Activated CD4-positive, CD25-positive, alpha-beta regulatory T cell treated with anti-CD3 and anti-CD28 coated beads, Interleukin-2, amount 50 U/mL, for 72 hours (primary cell): ENCODE measurements at places on chromosomes 5 and 9.

GRCh38 chr9:125867751-125868415 lies 120.7 kb downstream of the PBX3 start:
- DNase-seq = no peak

DNA sequence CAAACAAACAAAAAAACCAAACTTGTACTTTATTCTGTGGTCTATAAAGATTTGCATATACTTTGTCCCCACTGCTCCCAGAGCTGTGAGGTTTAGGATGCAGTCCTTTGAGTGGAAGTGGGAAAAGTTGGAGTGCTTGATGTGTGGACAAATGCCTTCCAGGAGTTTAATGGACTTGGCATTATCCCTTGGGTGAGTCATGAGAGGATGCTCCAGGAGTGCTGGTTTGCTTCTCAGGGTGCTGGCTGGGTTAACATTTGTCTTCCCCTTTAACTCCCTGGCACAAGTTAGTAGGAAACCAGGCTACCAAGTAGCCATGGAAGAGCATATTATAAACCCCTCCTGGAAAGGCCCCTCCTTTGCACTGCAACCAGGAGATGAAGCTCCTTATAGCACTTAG lies 417.4 kb upstream of the RIOK2 start:
- no peak for DNase-seq

GRCh38 chr9:82419696-82420486 lies 431.3 kb downstream of the SPATA31D1 start:
- no peak for DNase-seq

DNA sequence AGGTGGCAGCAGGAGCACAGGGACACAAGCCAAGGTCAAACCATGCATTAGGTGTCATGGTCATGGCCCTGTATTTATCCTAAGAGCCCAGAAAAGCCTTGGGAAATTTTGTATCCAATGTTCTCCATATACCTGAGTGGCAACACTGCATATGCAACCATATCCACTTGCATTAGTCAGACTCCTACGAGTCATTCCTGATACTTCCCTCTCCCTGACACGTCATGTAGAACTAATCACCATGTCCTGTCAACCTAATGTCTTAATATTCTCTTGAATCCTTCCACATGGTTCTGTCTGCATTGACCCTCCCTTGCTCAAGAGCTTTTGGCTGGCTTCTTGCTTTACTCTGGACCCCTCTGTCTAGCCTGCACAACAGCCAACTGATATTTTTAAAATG lies 9.4 kb downstream of the SCGB3A2 start:
- no peak for DNase-seq

DNA sequence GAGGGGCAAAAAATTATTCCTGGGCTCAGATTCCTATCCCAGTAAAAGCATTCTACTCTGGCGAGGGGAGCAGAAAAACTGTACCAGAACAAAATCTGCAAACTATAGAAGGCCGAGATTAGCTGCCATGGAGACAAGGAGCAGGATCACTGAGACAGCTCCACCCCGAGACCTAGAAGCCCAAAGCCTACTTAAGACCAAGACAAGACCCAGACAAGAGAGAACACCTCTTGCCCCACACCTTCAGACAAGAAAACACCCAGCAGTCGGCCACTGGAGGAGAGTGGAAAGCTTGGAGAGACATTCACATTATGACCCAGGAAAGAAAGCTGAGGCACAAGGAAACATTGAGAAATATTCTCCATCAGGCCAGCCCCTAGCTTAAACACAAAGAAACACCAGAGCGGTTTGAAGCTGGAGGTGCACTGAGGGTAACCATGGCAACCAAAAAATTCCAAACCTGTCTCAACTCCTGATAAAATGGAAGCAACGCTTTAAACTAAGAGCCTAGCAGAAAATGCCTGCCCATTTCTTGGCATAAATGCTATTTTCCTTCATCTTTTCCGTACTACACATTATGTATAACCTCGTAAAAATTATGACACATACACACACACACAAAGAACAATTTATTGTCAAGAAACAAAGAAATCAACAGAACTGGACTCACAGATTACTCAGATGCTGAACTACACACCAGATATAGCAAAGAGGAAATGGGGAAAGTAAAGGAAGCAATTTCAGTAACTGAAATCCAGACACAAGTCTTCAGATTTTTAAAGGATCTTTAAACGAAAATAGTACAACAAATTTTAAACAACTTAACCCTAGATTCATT lies 53.8 kb upstream of the FTMT start:
- DNase-seq = no peak

GRCh38 chr9:131823701-131824146 lies 83.8 kb upstream of the RAPGEF1 start:
- no peak for DNase-seq

GRCh38 chr5:14671414-14671813 lies 6.9 kb downstream of the OTULIN start:
- no peak for DNase-seq

DNA sequence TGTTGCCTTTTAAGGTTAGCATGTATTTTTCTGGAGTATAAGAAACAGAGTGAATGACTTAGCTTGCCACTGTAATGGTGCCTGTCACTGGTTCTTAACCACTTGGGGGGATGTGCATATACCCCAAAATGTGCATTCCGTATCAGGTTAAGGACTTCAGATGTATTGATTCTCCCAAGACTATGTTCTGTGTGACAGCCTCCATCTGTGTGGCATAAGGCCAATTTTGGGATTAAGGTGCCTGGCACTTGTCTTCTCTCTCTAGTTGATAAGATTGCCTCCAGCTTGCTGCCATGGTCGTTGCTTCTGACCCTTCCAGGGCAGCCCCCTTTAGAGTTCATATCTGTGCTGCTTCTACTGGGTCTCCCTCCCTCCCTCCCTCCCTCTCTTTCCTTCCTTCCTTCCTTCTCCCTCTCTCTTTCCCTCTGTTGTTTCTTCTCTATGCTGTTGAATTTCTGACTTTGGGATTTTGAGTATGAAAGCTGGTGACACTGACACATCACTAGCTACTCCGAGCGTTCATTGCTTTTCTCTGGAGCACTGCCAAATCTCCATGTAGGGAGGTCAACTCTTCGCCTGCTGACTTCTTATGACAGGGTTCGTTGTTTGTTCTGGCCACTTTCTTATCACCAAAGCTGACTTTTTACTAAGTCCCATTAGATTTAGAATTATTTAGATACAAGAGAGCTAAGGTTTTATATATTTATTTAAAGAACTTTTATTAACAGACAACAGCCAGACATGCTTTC lies 31.0 kb downstream of the TNFAIP8 start:
- no peak for DNase-seq

- no peak for DNase-seq
Observed at GRCh38 chr5:132323202-132323601, 29.0 kb downstream of the SLC22A4 start.

GRCh38 chr9:132663117-132663516 lies 6.7 kb downstream of the DDX31 start:
- DNase-seq = no peak

GRCh38 chr9:137298401-137299202 lies 3.5 kb downstream of the NRARP start:
- DNase-seq = no peak

DNA sequence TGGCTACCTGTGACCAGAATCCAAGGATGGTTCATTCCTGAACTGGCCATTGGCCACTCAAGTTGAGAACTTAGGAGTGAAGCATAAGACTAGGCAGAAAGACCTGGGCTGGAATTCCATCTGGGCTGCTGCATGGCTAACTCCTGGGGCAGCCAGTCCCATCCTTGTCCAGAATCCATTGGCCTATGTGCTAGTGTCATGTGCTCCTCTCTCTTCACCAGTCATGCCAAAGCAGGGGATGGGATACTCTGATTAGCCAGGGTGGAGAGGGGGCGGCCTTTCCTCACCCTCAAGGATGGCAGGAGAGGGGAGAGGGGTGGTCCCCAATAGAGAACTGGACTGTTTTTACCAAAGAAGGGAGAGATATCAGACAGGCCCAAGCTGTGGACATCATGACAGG lies 93.2 kb downstream of the ZNF618 start:
- no peak for DNase-seq

DNA sequence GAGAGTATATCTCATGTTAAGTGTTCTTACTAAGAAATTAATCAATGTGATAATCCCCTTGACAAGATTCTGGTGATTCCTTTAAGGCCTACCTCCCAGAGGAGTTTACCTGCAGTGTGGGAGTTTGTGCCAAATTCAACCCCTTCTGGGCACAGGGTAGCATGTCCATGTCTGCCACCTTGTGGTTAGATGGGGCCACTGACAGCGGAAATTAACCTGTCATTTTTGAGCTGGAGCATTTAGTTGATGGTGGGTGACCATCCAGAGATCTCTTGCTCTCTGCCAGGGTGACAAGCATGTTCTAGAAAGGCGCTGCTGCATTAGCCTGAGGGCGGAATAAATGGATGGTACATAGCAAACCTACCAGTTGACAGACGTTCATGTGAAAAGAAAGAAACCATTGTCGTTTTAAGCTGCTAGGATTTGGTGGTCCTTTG lies 132.2 kb downstream of the FBXO4 start:
- peak; percentile 49 for DNase-seq

DNA sequence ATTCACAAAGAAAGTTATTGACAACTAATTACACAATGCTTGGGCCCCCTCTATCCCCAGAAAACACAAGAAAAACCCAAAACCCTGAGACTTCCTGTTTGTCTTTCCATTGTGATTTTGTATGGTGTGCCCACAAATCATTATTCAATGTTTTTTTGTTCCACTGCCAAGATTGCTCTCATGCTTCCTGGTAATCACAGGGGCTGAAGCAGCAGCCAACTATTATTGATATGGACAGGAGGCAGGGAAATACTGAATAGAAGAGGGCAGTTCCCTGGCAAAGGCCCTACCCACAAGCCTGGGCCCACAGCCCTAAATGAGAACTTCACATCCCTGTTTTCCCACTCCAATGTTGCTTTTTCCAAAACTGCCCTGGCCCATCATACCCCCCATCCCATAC lies 21.5 kb upstream of the RFK start:
- DNase-seq = no peak

DNA sequence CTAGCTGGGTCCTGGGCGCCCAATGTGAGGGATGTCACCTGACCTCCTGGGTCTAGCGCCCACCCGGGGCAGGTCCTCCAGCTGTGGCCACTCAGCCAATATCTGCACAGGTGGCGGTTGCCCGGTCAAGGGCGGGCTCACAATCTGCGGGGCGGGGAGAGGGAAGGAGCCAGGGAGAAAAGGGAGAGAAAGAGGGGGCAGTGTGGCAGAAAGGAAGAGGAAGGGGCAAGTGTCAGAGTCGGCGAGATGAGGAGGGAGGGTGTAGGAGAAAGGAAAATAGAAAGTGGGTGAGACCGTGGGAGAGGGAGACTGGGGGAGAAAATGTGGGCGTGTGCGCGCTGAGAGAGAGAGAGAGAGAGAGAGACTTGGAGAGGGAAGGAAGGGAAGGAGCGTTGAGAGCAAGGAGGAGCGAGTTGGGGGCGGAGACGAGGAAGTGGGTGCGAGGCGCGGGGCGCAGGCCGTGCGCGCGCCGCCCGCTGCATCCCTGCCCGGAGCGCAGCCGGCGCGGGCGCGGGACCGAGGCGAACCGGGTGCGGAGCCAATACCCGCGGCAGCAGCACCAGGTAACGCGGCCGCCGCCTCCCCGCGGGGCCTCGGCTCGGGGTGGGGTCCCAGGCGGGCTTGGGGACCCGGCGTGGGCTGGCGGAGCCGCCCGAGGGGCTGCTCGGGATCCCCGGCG lies at the start of gene HRH2:
Gene HRH2, plus strand, starts transcription at position 479 of the 679 bp plus-strand sequence. CDS start 25,163 bp downstream, outside the sequence.
- DNase-seq = peak; percentile 59

DNA sequence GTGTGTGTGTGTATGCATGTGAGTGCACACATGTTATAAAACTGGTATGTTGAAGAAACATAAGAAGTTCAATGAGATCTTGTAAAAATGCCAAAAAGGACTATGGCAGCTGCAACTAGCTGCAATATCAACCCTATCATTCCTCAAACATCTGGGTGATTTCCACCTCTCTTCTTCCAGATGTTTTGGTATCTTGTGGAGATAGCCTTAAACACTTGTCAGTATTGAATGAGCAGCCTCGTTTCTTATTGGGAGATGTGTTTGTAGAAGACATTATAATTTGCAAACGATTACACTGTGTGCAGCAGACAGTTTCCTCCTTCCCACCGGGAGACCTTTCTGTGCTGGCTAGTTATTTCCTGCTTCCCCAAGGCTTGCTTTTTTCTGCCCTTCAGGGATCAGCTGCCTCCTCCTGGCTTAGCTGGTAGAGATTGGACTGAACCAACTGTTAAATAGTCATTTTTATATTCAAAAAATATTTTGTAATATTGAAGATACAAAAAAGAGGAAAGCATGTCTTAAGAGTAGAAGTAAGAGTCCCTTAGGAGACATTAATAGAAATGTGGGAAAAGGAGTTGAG lies 168.4 kb upstream of the MPDZ start:
- DNase-seq = no peak

GRCh38 chr5:6333182-6333905 lies 45.0 kb downstream of the MED10 start:
- DNase-seq = no peak

GRCh38 chr5:2249026-2249425 lies 366.3 kb upstream of the IRX4 start:
- DNase-seq = no peak

DNA sequence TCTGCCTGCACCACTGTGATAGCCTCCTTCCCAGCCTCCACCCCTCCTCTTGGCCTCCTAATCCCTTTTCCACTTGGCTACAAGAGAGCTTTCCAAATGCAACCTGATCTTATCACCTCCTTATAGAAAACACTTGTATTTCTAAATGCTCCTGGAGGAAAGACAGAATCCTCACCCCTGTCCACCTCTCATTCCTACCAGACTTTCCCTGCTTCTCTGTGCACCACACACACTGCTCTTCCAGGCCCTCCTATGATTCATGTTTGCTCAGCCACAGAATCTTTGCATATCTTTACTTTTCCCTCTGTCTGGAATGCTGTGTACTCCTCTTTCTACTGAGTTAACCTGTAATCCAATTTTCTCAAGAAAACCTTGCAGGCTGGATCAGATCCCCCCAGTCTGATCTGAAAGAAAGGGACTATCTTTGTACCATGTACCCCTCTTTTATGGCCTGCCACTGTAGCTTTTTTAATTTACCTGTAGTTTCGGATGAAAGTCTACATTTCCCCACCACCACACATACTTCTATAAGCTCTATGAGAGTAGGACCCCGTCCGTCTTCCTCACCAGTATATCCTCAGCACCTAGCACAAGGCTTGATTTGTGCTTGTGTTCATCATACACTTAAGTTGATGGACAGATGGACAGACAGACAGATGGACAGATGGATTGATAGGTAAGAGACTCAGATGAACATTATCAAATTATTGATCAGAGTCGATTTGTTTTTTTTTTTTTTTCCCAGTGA lies 95.3 kb downstream of the GALNT10 start:
- no peak for DNase-seq

DNA sequence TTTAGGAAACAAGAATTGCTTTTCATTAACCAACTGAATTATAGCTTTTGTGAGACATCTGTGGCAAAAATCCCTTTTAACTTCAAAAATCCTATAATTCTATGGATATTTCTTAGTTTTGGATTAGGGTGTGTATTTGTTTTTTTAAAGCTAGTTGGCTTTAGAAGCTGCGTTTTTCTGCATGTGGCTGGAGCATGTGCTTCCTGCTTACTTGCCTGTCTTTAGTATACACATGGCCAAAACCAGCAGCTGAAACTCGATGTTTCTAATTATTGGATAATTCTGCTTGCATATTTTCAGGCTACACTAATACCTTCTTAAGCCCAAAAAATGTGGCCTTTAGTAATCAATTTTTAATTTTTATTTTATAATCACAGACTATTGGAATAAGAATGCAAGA lies 8.9 kb downstream of the RECK start:
- no peak for DNase-seq
